NCI-H2171 (cell line): ENCODE measurements at places on chromosomes 2 and 18.
A peak's percentile ranks its signal among the peaks of the same experiment; 100 is the strongest.

DNA sequence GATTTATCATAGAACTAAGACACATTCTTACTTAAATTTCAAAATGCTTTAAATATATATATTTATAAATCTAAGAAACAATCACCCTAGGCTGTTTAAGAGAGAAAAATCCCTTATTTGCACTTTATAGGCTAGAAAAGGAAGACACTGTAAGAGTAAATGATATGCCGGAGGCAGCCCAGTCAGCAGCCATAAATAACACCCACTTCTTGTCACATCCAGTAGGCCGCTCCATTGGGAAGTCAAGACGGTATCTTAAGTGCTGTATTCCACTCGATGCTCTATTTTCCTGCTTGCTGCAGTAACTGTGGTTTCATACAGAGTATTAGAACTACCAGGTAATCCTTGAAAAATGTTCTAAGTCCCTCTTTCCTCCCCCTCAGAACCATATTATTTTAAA, 57.9 kb downstream of the ABCA12 start:
- DNase-seq: no peak

DNA sequence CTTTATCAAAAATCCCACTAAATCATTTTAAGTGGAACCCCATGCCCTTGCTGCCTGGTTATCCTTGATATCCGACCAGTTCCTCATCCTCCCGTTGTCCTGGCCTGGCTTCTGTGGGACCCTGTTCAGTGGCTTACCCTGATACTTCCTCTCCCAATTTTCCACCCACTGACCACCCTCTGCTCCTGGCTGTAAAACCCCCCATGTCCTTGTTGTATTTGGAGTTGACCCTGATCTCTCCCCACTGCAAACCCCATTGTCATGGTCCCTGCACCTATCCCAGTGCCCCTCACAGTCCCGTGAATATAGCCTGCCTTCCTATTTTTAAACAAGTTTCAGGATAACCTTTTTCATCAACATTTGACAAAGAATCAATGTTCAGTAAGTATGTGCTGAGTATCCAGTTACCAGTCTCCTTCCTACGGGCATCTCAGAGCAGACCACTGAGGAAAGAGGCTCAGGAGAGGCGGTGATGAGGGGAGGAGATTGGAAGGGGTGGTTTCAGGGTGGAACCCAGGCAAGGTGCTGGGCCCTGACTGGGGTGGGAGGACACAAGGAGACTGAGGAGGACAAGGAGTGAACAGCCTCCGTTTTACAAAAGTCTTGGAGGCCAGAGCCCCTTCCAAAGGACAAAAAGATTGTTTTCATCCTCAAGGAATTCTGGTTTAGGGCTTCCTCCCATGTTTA, 131.8 kb downstream of the PXDN start:
- no peak for DNase-seq

GRCh38 chr2:73897240-73897583, 4.4 kb downstream of the ACTG2 start:
- DNase-seq: no peak

DNA sequence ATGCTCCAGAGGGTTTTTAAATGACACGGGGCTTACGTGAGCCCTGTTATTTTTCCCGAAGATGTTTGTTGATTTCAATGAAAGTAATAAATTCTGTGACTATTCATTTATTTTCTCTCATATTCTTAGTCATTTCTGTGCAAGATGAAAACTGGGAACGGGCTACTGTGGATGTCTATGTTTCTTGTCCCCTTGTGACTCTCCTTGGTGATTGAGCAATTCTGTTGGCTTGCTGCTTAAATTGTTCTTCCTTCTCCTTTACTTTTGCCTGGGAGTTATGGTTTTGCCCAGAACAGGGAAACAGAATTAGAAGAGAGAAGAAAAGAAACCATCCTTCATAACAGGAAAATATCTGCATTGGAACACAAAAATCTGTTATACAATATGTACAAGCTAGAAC, 508.2 kb upstream of the DSEL start:
- no peak for DNase-seq

- DNase-seq: peak; percentile 35
Observed at GRCh38 chr2:1256632-1257324, 156.5 kb upstream of the TPO start.

DNA sequence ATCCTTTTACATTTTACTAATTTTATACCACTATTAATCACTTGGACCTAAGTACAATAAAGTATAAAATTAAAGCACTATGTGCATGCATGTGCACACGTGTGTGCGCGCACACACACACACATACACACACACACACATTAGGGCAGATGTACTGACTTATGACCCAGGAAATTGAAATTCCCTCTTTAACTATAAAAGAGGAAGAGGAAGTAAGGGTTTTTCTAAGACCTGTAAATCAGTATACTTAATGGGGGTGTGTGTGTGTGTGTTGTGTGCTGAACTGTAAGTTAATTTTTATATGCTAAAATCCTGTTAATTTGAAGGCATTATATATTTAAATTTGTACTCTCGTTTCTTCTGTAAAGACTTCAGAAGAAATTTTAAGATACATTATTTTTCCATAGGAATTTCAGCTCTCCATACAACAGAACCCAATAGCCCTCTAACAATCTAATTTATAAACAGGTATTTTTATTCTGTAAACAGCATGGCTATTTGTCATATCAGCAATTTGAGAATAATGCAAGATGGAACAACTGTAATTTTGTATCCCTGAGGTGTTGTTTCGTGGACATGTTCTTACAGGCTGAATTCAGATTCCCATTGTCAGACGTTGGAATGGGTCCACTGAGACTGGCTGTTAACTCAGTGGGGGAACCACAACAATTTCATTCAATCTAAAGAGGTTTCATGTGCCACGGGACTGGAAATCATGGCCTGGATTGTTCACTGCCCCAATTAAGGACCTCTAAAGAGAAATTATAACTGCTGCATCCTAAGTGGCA, 90.9 kb downstream of the PLA2R1 start:
- no peak for DNase-seq

DNA sequence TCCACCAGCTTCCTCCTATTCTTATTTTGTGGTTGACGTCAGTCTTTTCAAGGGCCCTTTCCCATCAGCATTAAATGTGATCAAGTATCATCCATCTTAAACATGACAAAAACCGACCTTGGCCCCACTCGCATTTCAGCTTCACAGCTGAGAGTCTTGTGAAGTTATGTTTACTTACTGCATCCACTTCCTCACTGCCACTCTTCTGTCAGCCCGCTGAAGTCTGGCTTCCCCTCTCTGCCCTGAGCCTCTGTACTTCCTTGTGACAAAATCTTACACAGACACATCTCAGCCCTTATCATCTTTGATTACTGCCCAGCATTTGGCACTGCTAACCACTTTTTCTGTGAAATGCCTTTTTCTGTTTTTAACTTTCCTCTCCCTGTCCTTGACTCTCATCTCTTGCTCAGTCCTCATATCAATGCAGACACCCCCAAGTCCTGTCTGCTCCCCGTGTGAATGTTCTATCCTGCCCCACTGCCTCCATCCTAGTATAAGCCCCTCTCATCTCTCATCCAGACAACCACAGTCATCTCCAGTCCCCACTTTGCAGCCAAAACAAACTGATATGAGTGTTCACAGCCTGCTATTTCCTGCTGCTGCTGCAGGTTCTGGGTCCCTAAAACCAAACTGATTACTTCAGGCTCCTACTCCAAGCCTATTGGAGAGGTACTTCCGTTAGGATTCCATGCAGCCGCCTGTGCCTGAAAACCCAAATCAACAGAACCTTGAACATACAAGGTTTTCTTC, 31.4 kb downstream of the FOSL2 start:
- no peak for DNase-seq

GRCh38 chr2:159188449-159188848, 98.1 kb downstream of the WDSUB1 start:
- DNase-seq: no peak

DNA sequence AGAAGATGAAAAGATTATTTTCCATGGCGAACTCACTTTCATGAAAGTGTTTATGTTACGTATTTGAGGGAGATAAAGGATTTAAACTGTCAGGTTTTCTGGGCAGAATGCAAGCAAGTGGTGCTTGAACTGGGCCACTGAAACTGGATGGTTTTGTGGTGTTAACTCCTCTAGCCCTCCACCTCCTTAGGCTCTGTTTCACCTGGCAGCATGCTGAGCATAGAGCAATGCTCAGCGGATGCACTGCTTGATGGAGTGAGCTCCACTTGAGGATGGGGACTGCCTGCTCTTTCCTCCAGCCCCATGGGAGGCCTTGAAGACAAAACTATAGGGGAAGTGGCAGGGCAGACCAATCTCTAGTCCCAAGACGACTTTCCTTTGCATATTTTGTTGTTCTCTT, 345.8 kb downstream of the TDRD15 start:
- DNase-seq: no peak

GRCh38 chr2:158013891-158014290, 87.8 kb upstream of the UPP2 start:
- no peak for DNase-seq

DNA sequence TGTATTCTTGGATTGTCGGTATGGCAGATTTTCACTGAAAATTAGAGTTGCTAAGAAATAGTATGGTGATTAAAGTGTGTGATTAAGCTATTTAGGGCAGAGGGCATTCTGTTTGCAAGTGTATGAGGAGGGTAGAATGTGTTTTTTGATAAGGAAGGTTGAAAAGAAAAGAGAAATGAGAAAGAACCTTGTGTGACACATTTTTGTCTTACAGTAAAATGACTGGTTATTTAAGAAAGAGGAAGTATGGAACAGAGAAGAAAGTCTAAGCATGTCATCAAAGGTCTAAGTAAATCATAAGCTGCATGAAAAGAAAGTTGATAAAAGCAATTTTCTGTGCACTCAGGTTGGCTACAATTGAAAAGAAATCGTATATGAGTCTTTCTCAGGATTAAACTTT, 5.2 kb upstream of the RSAD2 start:
- DNase-seq: no peak

- DNase-seq: no peak
Observed at GRCh38 chr2:238527565-238527964, 100.8 kb downstream of the ASB1 start.

- DNase-seq: no peak
Observed at GRCh38 chr2:69547984-69548715, 95.4 kb downstream of the AAK1 start.

- DNase-seq: no peak
Observed at GRCh38 chr2:170845343-170845742, 28.7 kb downstream of the GAD1 start.

DNA sequence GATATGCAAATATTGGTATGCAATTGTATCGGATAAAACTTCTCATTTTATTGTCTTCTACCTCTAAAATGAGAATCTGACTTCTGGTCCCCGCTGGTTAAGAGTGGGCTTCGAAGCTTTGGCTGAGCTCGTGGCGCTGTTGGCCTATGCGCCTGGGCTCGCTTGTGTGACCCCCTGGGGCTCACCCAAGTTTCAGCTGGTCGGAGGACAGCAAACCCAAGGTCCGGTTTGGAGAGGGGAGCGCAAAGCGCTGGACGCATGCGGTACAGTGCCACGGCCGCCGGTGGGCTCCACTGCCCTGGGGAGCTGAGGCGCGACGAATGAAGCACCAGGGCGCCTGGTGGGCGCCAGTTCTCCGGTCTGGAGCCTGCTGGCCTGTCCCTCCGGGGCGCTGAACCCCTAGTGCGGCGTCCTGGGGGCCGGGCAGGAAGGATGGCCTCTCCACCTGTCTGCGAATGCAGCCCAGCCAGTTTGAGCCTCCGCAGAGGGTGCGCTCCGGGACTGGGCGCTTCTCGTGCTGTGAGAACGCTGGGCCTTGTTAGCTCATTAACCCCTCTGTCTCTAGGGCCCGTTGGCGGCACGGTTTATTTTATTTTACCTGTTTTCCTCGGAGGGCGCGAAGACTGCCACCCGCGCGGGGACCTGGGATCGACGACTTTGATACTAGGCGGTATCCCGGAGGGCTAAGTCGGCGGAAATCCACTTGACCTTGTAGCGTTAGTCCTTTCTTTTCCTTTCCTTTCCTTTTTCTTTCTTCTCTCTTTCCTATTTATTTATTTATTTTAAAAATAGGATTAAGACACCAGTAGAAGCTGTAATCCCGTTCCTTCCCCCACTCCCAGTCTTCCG, 10.4 kb downstream of the MEIS1 start:
- DNase-seq: no peak

GRCh38 chr2:234488913-234489451, 7.9 kb downstream of the ARL4C start:
- DNase-seq: no peak

DNA sequence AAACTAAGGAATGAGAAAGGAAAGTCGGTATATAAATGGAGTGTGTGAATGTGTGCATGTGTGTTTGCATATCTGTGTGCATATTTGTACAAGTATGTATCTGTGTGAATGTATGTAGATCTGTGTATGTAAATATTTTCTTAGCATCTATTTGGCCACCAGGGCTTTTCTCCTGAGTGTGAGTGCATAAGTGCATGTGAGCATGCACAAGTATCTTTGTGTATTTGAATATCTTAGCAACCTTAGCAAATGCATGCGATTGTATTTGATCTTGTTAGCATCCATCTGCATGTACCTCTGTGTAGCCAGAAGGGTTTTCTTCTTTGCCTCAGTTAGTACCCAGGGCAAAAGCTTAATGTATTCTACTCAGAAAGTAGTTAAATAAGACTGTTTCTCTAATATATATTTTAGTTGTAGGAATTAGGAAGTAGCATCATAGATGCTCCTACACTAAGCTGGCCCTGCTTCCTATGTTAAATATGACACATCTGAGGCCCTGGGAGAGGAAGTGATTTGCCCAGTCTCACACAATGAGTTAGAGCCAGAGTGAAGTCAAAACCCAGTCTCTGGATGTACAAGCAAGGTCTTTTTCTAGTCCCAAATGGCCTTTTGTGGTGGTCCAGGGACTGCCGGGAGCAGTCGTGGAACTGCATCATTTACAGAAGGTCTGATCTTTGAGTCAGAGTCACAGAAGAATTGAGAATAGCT, 9.2 kb downstream of the FKBP1B start:
- DNase-seq: no peak

DNA sequence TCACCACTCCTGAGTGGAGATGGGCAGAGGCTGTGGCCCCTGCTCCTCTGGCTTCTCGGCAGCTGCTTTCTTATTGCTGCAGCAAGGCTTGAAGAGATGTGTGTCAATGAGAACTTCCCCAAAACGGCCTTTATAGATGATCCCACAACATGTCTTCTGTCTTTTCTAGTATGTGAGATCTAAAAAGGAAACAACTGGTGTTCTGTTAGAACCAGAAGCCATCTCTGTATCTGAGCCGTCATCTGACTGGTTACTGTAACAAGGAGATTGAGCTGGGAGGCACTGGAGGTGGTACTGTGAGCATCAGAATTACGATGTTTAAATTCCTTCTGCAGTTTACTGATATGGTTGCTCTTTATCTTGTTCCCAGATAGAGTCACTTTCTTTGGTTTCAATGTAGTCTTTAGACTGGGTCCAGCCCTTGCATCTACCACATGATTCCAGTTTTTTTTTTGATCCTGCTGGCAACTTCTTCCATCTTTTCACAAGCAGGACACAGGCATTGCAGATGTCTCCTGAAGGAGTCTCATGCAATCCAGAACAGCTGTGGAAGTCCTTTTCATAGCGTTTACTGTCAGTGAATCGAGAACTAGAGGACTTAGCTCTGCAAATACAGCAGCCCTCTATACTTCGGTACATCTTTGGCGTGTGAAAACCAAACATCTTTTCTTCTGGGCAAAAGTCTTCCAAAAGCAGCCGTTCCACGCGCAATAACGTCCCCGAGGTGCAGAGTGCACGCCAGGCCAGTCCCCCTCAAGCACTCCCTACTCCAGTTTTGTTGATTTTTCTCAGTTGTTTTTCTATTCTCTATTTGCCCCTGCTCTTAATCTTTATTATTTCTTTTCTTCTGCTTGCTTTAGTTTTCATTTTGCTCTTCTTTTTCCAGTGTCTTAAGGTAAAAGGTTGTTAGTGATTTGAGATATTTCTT, 29.7 kb downstream of the TAF4B start:
- no peak for DNase-seq
